ENCODE measurements at places on chromosomes 12 and 14.

GRCh38 chr12:32033406-32033805 lies 73.2 kb upstream of the BICD1 start:
- no peak for ATAC-seq

DNA sequence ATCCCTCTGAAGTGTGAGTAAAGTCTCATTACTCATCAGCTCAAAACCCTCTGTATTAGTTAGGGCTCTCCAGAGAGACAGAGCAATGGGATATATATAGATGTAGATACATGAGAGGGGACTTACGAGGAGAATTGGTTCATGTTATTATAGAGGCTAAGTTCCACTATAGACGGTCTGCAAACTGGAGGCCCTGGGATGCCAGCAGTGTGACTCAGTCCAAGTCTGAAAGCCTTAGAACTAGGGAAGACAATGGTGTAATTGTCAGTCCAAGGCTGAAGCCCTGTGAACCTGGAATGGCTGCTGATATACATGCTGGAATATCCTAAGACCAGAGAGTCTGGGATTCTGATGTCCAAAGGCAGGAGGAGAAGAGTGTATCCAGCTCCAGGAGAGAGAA lies 57.3 kb upstream of the CEP83 start:
- no peak for ATAC-seq

- no peak for ATAC-seq
These were observed 107.2 kb downstream of the UNC79 start for GRCh38 chr14:93537951-93538350.

- ATAC-seq: no peak
These were observed 1.1 kb upstream of the SDSL start for GRCh38 chr12:113420996-113421595.

DNA sequence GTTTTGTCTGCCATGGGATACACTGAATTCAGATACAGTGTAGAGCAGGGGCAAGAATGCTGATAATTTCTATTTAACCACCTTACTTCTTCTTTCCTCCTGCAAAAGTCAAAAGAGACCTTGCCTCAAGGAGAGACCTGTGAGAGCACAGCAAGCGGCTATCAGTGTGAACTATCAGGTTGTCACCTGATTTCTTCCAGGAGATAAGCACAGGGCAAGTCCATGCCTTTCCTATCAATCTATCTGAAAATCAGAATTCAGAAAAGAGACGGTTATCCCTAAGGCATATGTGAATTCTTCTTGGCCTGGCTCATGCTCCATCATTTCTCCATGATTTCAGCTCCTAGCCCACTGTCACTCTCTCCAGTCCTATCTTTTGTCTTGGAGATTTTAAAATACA lies 128.9 kb upstream of the CCND2 start:
- ATAC-seq: no peak

GRCh38 chr14:77589099-77589498 lies 27.3 kb downstream of the SPTLC2 start:
- no peak for ATAC-seq

DNA sequence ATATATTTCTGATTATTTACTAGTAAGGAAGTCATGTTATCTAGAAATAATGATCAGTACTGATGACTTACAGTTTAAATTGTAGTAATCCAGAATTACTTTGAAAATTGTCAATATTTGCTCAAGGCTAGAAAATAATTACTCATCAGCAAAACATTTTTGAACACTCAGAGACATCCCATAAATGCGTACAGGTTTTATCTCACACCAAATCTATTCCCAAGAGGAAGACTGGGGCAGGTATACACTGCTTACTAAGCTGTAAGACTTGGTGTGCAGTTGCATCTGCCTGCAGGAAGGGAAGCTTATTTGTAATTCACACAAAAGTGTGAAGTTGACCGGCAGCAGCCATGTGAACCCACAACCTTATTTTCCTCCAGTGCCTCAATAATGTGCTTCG lies 146.4 kb downstream of the CCER1 start:
- ATAC-seq: no peak

DNA sequence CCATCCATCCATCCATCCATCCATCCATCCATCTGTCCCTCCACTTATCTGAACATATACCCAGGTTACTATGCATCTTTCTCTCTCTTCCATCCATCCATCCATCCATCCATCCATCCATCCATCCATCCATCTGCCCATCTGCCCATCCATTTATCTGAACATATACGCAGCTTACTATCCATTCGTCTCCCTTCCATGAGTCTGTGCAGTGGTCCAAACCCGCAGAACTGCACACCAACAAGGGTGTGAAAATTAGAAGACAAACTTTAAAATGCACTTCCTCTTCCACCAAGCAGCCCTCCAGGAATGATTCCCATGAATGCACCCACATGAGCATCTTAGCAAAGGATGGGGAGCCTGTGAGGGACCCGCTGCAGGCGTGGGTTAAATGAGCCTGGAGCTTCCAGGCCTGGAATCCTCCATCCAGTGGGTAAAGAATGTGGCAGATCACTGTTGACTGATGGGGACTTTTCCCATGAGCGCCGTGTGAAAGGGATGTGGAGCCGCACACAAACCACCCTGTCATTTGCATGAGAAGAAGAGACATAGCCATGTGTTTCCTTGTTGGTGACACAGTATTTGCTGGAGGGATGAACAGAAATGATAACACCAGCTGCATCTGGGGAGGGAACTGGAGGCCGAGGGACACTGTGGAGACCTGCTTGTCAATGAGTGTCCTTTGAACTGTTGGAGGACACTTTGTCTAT lies 376.6 kb downstream of the ADGRD1 start:
- ATAC-seq: no peak

Measured in motor neuron (in vitro differentiated cells).